NCI-H1048 (cell line): ENCODE measurements at places on chromosomes 12 and 14.

DNA sequence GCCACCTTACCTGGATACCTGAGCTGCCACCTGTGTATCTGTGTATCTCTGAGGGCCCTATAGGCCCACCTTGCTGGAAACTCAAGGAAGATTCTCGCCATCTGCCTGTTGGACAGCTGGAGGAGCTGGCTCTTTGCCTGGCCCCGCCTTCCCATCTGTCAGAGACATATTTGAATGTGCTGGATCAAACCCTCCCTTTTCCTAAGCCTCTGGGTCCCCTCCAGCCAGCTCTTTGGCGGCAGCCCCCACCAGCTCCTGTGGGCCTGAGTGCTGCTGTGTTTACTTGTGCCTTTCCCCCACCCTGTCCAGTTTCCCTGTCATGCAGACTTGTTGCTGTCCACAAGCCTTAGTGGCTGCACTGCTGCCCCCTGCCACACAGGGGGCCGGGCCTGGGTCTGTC is 55.9 kb upstream of the SRSF5 start:
- no peak for DNase-seq

- DNase-seq, result peak; percentile 6
Measured at GRCh38 chr14:81625343-81625742, 91.7 kb upstream of the SEL1L start.

- DNase-seq, result no peak
Measured at GRCh38 chr12:51441583-51441982, 17.0 kb downstream of the SLC4A8 start.

- DNase-seq, result no peak
Measured at GRCh38 chr14:104350463-104351185, 212.2 kb downstream of the KIF26A start.

- no peak for DNase-seq
Measured at GRCh38 chr14:76109087-76109880, 42.4 kb upstream of the GPATCH2L start.
